ENCODE measurements at places on chromosomes 5 and 9. TPM values are rescaled to one million over a fixed set of nuclear protein-coding genes. Genes with fewer than 3 reads are reported as not detected.

DNA sequence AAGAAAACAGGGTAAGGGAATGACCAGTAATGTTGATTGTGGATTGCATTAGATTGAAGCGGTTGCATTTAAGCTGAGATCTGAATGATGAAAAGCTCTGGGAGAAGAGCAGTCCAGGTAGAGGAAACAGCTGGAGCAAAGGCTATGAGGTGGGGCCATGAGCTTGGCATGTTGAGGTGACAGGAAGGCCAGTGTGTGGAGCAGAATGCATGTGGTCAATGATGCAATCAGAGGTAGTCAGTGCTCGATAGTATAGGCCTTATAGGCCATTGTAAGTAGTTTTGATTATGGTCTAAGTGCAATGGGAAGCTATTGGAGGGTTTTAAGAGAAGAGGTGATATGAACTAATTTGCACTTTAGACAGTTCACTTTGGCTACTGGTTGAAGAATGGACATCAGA lies 270.4 kb downstream of the ARHGAP26 start:
- no peak overlapping the region for H3K27ac ChIP-seq
- no peak overlapping the region for H3K4me3 ChIP-seq
- no peaks in the 10 kb centered on the region for H3K4me1 ChIP-seq
- no peaks in the 10 kb centered on the region for H3K27me3 ChIP-seq

The TXNDC15 gene
- total RNA-seq: 61.9 TPM

DNA sequence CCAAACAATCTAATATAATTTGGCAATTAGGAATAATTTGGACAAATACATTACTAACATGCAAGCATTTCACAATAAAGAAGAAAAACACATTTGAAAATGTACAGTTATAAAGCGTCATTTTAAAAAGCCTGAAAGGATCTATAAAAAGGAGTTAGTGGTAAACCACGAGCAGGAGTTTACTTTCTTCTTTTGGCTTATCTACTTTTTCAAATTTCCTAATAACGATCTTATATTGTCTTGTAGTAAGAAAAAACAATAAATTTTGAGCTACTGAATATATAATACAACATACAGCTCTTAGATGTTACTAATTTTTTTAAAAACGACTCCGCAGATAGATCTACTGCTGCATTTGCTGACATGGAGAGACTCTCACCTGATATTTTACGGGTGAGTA lies 79.9 kb downstream of the SMIM23 start:
- no peak overlapping the region for H3K4me3 ChIP-seq
- H3K36me3 ChIP-seq: no peaks in the 10 kb centered on the region
- no peak overlapping the region for H3K27ac ChIP-seq
- no peaks in the 10 kb centered on the region for H3K27me3 ChIP-seq

GRCh38 chr5:120155873-120156272 lies 308.2 kb upstream of the PRR16 start:
- no peaks in the 10 kb centered on the region for H3K4me1 ChIP-seq
- no peak overlapping the region for H3K4me3 ChIP-seq

DNA sequence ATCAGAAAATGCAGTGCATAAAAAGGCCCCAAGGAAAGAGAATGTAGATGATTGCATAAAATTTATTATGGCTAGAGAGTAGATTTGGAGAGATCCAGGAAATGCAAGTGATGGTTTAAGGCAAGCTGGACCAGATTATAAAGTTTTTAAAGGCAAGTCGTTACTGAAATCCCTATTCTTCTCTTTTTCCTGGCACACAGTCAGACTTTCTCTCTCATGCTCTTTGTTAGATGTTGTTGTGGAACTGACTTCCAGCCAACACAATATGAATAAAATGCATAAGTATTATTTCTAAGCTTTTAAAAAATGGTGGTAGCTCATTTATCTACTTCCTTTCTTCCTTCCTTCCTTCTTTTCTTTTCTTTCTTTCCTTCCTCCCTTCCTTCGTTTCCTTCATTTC lies 1085.4 kb upstream of the CDH6 start:
- H3K4me3 ChIP-seq: no peak overlapping the region
- H3K4me1 ChIP-seq: no peaks in the 10 kb centered on the region
- H3K27me3 ChIP-seq: no peaks in the 10 kb centered on the region
- DNase-seq: no peak
- H3K27ac ChIP-seq: no peak overlapping the region

GRCh38 chr9:88197781-88198340 lies 59.6 kb upstream of the SPATA31C2 start:
- H3K4me1 ChIP-seq: no peaks in the 10 kb centered on the region
- no peak overlapping the region for H3K4me3 ChIP-seq
- H3K36me3 ChIP-seq: no peaks in the 10 kb centered on the region
- peak overlapping the region; percentile 24 for H3K27ac ChIP-seq
- no peaks in the 10 kb centered on the region for H3K27me3 ChIP-seq

- no peak overlapping the region for H3K27ac ChIP-seq
- no peaks in the 10 kb centered on the region for H3K36me3 ChIP-seq
- H3K27me3 ChIP-seq: no peaks in the 10 kb centered on the region
- DNase-seq: no peak
Measured at GRCh38 chr9:130636648-130637020, 27.8 kb upstream of the PRDM12 start.

DNA sequence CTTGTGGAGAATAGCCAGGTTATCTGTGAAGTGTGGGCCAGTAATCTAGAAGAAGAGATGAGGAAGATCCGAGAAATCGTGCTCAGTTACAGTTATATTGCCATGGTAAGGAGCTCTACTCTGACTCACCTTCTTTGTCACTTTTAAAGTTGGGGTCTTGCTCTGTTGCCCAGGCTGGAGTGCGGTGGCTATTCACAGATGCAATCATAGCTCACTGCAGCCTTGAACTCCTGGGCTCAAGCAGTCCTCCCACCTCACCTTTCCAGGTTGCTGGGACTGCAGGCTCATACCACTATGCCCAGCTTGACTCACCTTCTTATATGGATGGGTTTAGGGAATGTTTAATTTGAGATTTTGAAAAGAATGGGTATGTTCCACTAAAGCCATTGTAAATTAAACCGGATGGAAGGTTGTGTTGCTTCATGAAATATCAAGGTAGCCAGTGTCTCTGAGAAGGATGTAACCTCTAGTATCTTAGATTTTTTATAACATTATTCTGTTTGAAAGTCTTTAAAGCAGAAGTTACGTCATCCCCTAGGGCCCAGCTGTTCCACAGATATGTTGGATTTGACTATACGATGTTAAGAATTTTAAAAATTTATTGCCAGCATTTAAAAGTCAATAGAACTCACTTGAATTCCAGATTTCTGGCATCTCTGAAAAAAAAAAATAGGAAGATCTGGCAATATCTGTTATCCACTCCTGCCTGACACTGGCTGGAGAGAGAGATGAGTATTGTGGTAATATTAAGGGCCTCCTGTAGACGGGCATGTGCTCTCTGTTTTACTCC lies 5.1 kb downstream of the CNOT8 start:
- no peak overlapping the region for H3K4me3 ChIP-seq
- peaks cover 52% of the 10 kb centered on the region for H3K36me3 ChIP-seq

Data from left lung (tissue), 14 donors.